Urinary bladder (tissue), 4 donors: ENCODE measurements at places on chromosomes 4 and X. TPM values are rescaled to one million over a fixed set of nuclear protein-coding genes. Genes with fewer than 3 reads are reported as not detected.

GRCh38 chrX:129161108-129161507, 362.2 kb downstream of the SMARCA1 start:
- no peak for DNase-seq

GRCh38 chr4:22932326-22932725, 239.6 kb downstream of the GBA3 start:
- no peak for DNase-seq

GRCh38 chr4:123409334-123409733, 12.7 kb downstream of the SPRY1 start:
- no peak for DNase-seq

GRCh38 chrX:33726281-33727160, 405.6 kb downstream of the FAM47A start:
- DNase-seq = no peak

DNA sequence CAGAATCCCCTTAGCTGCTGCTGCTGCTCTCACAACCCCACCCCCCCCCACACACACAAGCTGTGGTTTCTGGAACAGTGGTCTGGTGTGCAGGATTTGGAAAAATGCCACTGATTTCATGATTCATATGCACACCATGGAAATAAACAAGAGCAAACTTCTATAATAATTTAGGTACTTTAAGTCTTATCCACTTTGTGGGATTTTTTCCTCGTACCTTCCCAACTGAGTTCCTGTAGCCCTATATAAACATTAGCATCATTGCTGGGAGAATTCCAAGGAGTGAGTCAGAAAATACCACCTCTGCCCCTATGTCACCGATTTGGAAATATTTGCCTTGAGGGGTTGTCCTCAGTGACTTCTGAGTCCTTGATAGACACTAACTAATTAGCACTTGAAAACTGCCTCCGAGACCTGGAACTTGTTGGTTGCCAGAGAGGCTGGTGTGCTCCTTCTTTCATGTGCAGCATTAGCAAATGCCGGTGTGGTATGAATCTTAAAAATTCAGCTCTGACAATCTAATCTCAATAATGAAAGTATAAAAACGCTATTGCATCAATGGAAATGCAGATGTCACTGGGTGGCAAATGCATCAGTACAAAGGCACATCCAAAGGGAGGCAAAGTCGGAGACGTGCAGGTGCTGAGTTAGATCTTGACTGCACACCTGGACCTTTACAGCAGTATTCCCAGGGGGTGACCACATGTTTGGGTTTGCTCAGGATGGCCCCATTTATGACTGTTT, 61.8 kb downstream of the CPE start:
- peak; percentile 35 for DNase-seq

GRCh38 chr4:123976819-123977218, 580.2 kb downstream of the SPRY1 start:
- DNase-seq = no peak

- DNase-seq = no peak
Observed at GRCh38 chrX:46326161-46326560, 219.1 kb downstream of the ZNF674 start.

DNA sequence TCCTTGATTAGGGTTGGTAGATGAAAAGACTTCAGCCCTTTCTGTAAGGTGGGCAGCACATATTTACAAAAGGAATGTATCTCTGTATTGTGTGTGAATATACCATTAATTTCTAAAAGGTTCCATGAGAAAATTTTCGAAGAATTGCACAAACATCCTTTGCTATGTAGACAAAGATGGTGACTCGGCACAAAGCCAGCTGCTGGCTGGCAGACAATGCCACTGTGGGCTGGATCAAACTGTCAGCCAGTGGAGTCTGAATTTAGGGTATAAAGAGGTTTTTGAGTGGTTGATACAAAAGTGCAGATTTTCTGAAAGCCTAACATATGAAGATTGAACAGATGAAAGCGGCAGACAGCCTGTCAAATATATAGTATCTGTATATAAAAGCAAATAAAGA, 5.6 kb upstream of the TXK start:
- DNase-seq = no peak

DNA sequence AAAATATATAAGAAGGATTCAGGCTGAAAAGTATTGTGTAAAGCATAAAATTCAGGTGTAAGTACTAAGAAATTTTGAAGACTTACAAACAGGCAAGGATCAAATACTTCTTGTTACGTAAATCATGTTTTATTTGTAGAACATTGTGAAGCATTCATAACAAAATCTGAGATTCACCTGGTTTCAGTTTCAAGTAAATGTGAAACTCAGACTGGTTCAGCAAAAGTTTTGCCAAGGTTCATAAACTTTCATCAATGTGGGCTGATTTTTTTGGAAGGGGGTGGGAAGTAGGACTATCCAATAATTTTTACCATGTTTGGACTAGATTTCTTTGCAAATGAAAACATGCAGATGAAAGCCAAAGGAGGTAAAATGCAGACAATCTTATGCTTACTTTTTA, 527.7 kb downstream of the ANKRD50 start:
- no peak for DNase-seq

DNA sequence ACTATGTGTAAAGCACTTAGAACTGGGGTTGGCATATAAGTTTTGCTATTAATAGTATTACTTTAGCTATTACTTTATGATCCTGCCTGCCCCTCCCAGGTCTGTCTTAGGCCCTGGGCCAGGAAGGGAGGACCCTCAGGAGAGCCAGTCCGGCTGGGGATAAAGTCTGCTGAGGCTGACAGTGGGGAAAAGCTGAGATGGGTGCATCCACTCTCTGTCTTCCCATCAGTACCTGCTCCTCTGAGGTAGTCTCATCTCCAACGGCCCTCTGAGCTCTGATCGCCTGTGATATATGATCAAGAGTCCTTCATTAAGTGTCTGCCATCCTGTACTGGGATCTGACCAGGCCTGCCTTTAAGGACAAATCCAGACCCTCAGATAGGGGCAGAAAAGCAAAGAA, 156.5 kb upstream of the PJA1 start:
- no peak for DNase-seq

DNA sequence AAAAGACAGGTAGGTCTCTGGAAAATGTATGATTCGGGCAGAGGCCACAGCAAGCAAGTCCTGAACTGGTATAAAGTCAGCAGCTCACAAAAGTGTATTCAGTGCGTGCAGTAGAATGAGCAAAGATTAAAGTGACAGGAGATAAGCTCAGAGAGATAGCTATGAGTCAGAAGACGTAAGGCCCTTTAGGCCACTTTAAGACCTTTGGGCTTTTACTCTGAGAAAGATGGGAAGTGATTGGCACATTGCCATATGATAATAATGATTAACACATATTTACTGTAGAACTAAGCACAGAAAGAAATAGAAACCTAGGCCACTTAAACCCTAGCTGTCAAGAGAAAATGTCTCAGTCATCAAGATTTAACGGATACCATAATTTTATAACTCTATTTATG, 51.7 kb downstream of the TBCK start:
- no peak for DNase-seq

GRCh38 chr4:155875878-155876277, 9.8 kb upstream of the ASIC5 start:
- no peak for DNase-seq

GRCh38 chr4:23241408-23241807, 548.7 kb downstream of the GBA3 start:
- no peak for DNase-seq

DNA sequence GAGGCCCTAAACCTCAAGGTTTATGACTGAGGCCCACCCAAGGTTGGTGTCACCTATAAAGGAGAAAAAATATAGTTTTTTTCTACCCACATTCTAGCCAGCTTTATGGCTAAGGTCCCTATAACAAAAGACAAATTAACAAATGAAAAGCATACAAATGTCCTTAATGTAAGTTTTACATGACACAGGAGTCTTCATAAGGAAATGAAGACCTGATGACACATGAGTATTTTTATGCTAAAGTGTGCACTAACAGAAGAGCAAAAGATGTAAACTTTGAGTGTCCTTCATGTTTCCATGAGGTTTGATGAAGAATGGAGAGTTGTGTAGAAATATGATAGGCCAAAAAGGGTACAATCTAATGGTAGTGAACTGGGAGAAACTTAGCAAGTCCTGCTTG, 114.7 kb upstream of the INTU start:
- DNase-seq = no peak

- no peak for DNase-seq
Observed at GRCh38 chr4:183798301-183799253, 106.5 kb upstream of the STOX2 start.

- DNase-seq = no peak
Observed at GRCh38 chrX:48787505-48788443, 1.4 kb downstream of the GATA1 start.

DNA sequence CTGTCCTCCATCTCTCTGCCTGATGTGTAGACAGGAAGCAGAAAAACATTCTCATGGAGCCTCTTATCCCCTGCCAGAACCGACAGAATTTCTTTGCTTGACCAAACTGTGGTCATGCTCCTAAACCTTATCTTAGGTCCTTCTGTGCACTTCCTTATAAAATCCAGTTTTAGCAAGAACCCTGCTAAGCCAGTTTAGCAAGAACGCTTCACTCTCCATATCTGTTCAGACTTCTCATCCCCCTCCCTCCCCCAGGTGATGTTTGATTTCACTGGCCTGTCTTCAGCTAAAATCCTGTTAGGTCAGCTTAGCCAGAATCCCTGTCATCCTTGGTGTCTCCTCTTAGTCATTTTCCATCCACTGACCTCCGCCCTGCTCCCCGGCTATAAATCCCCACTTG, 1130.9 kb upstream of the PRKX start:
- no peak for DNase-seq

DNA sequence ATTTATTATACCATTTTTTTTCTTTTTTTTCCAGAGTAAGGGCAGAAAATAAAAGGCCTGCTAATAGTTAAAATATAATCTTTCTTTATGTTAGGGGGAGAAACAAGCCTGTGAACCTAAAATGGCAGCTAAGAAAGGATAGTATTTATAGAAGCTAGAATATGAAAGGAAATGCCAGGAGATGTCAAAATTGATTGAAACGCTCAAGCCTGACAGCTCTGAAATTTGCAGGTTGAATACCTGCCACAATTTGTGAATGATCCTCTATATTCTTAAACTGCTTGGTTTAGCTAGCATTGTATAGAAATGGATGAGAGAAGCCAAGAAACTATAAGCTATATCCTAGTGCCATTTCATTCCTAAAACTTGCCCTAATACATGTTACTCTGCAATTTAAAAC, 757.3 kb upstream of the PABPC4L start:
- DNase-seq = no peak

DNA sequence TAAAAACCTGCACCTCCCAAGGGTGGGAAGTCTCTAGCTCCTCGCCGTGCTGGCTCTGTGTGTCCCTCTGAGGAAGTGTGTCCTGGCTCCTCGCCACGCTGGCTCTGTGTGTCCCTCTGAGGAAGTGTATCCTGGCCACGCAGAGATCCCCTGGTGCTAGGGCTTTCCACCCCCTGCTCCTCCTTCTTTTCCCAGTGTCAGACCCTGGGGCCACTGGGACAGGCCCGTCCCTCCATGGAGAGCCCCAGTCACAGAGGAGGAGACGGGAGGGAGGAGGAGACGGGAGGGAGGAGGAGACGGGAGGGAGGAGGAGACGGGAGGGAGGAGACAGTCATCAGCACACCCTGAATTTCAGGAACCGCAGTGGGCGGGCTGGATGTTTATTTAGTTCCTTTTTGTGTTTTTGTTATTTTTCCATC, 53.8 kb upstream of the HGFAC start:
- DNase-seq = no peak

GRCh38 chrX:105658136-105658535, 164.2 kb upstream of the NRK start:
- no peak for DNase-seq

DNA sequence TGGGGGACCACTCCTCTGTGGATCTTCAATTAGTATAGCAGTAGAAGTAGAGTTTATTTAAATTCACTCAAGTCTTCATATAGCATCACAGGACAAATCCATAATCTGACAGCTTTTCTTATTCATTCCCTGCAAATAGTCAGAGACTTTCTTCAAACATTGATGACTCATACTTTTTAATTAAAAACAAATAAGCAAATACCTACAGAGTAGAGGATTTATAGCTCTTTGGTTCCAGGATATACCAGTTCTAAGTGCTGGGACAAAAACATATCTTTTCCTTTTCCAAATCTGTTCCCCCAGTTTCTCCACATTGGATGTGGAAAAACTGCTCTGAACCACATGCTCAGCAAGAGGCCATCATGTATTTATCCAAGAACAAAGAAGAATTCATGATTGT, 24.1 kb downstream of the EMCN start:
- no peak for DNase-seq

- DNase-seq = no peak
Observed at GRCh38 chr4:15238720-15239119, 189.1 kb upstream of the C1QTNF7 start.

GRCh38 chr4:185933078-185933581, 121.1 kb upstream of the SORBS2 start:
- DNase-seq = no peak

DNA sequence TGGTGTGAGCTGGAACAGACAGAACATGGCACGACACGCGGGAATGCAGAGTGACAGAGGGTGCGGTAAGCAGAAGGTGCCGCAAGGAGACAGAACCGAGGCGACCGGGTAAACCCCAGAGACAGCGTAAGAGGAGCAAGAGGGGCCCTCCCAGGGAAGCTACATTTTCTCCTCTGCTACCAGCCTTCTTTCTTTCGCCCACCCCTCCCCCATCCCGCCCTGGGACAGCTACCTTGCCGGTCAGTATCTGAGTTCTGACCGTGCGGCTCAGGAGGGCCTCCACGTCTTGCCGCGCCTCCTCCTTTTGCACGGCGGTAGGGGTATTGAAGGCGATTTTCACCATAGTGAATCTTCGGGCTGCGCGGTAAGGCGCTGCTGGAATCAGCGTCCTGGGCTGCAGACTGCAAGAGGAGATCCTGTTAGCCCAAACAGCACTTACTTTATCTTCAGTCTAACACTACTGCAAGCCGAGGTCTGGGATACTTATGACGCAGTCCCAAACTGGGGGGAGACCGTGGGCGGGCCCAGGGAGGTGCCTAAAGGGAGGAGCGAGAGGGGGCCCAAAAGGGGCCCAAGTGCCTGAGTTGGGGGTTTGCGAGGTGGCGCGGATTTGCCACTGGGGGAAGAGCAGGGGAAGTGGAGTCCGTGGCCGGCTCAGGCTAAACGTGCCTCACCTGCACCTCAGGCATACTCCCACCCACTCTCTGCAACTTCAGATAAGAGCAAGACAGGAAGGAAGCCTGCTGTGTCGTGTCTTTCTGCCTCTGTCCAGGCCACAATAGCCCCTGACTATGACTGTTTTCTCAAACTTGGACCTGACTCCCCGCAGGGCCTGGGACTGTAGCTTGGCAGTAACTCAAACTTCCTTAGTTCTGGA, at the start of gene ITM2A:
ITM2A (minus strand) TSS at position 462 of the 877 bp plus-strand sequence; CDS start at position 343, 119 bp downstream.
- DNase-seq = no peak

- no peak for DNase-seq
Observed at GRCh38 chr4:17260166-17260907, 251.6 kb downstream of the QDPR start.

- DNase-seq = no peak
Observed at GRCh38 chrX:86604607-86605006, 456.4 kb downstream of the DACH2 start.

The CFI gene
- 24.8 TPM for polyA plus RNA-seq

The UGT2A3 gene
- polyA plus RNA-seq = not detected

The SERTM2 gene
- 0.16 TPM for polyA plus RNA-seq

The EVC2 gene
- 7.2 TPM for polyA plus RNA-seq

The FAM53A gene
- 2.9 TPM for polyA plus RNA-seq

The RASL11B gene
- polyA plus RNA-seq = 3.9 TPM

The MEPE gene
- polyA plus RNA-seq = not detected

The DCAF4L1 gene
- polyA plus RNA-seq = 0.06 TPM

The RTL9 gene
- 0.10 TPM for polyA plus RNA-seq

The GK2 gene
- polyA plus RNA-seq = not detected

The NKRF gene
- polyA plus RNA-seq = 5.0 TPM

The USP27X gene
- polyA plus RNA-seq = 5.9 TPM

The SPIN2A gene
- polyA plus RNA-seq = 0.54 TPM

The LDB2 gene
- polyA plus RNA-seq = 29.0 TPM

The TTC29 gene
- not detected for polyA plus RNA-seq
